K562 (cell line): ENCODE measurements at places on chromosomes 2 and 18. TPM values are rescaled to one million over a fixed set of nuclear protein-coding genes. Genes with fewer than 3 reads are reported as not detected.

INHA gene
- total RNA-seq = 0.51 and 0.71 TPM in 2 replicates

PPP1R1C gene
- total RNA-seq = not detected in 2 replicates

RAPGEF4 gene
- total RNA-seq = 0.33 TPM in 1 of 2 replicates, not detected in the other

GAL3ST2 gene
- 0.31 and 0.42 TPM in 2 replicates for total RNA-seq

CD302 gene
- total RNA-seq = 0.07 and 0.11 TPM in 2 replicates

RGPD4 gene
- not detected in 2 replicates for total RNA-seq

SLC20A1 gene
- 123 and 136 TPM in 2 replicates for total RNA-seq

MRPS5 gene
- total RNA-seq = 90.7 and 92.1 TPM in 2 replicates
